DMS79 treated with DMSO at 0.1 percent for 48 hours (cell line): ENCODE measurements at places on chromosomes 11 and 22.

DNA sequence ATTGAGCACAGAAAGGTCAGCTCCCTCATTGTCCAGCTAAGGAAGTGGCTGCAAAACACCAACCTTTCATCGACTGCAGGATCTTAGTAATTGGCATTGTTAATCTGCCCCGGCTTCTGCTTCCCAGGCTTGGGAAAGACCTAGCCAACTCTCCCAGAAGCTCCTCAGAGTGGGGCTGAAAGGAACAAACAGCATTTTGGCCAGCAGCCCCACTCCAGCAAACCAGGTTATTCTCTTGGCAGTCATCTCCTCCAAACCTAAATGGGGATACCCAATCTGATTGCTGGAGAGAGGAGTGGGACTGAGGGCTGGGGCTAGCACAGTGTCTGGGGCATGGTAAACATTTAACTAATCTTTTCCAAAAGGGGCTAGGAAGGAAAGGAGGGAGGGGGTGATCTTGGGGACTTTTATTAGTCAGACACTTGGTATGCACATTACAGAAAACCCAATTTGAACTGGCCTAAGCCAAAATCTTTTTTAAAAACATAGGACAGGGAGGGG, 294.4 kb downstream of the MN1 start:
- no peak for DNase-seq

GRCh38 chr11:74673693-74674360, 57.4 kb downstream of the CHRDL2 start:
- no peak for DNase-seq

DNA sequence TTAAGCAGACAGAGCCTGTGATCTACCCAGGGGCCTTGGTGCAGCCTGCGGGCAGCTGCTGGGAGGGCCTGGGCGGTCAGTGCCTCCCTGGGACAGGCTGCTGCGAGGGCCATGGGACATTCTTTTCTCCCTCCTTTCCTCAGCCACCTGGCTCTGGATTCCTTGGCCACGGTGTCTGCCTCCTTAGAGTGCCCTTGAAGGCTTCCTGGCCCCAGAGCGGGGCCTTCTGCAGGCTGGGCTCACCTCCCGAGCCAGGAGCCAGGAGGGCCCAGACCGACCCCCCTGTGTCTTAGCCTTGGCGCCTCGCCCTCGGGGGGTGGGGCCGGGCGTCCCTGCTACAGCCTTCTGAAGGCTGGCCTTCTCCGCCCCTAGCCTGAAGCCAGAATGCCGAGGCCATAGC, 231.2 kb downstream of the TBC1D22A start:
- peak; percentile 42 for DNase-seq

DNA sequence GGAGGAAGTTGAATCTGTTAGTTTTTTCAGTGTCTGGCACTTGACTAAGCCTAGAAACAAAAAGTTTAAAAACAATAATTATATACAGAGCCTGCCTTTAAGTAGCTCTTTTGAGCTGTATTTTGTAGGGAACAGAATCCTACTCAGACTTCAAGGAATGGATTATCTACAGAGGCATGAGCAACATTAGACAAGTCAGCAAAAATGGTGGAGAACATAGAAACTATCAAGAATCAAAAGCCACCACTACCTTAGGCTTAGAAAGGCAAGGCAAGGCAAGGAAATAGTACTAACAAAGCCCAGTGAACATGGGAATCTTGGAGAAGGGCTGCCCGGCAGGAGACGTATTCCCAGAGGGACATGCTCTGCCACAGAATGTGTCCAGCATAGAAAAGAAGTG, 353.6 kb upstream of the FAT3 start:
- no peak for DNase-seq

DNA sequence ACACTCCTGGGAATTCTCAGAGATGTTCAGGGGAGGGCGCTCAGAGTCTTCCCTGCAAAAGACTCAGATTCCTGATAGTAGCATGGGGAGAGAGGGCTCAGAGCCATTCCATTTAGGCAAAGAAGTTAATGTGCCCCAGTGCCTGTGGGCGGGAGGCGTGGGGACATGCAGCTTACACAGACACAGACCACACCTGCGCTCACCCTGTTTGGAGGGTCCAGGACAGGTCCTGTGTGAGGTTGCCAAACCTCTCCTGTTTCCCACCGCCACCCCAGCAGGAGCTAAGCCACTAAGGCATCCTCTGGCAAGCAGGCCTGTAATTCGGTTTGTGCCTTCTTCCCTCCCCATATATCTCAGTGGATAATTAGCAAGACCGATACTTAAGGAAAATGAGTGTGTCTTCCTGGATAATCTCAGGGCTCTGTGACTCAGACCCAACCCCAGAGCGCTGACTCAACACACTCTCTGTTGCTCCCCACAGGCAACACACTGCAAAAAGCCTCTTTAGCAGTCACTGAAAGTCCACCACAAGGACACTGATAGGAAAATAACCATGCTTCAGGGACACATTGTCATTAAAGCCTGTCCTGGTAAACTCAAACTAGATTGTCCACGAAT, 118.9 kb upstream of the LMO1 start:
- DNase-seq, result no peak

GRCh38 chr11:64865286-64866172, 12.9 kb downstream of the EHD1 start:
- DNase-seq, result no peak

GRCh38 chr22:28075358-28075981, 156.4 kb upstream of the PITPNB start:
- DNase-seq, result no peak

DNA sequence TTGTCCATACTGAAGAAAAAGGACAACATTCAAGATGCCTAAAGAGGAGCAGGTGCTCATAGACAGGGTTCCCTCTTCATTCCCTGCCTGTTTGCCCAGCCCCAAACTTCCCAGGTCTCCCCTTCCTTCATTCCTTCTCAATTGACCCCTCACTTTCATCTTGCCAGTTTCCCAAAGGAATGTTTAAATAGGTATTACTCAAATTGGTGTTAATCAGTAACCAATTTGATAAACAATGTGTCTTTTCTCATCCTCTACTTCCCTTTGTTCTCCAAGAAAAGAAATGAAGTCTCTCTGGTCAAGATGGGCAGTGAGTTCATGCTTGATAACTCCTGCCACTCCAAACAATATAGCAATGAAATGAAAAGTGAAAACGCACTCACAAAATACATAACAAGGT, 101.9 kb downstream of the TMPRSS5 start:
- DNase-seq, result no peak

DNA sequence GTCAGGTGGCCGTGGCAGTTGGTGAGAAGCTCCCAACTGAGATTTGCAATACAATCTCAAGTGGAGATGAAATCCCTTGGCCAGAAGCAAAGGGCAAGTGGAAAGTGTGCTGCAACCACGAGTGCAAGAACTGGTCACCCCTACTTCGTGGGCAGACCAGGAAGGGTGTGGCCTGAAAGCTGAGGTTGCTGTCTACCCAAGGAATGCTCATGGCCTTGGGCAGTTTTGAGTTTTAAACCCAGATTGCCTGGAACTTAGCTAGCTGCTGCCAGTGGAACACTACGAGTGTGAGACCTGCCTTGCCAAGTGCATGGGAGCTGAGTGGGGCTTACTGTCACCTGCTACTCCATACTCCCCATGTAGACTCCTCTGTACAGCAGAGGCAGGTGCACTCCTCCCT, 113.3 kb upstream of the FAT3 start:
- DNase-seq, result no peak

DNA sequence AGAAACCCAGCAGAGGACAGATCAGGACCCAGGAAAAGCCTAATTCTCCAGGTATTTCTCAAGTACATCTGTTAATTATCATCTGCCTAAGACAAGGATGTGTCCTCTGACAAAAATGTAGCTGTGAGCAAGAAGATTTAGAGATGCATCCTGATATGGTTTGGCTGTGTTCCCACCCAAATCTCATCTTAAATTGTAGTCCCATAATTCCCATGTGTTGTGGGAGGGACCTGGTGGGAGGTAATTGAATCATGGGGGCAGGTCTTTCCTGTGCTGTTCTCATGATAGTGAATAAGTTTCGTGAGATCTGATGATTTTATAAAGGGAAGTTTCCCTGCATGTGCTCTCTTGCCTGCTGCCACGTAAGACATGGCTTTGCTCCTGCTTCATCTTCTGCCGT, 381.8 kb downstream of the BUD13 start:
- DNase-seq, result no peak

GRCh38 chr11:21385669-21386440, 716.5 kb downstream of the NELL1 start:
- no peak for DNase-seq

GRCh38 chr22:48744283-48744641, 1083.4 kb downstream of the BRD1 start:
- no peak for DNase-seq

DNA sequence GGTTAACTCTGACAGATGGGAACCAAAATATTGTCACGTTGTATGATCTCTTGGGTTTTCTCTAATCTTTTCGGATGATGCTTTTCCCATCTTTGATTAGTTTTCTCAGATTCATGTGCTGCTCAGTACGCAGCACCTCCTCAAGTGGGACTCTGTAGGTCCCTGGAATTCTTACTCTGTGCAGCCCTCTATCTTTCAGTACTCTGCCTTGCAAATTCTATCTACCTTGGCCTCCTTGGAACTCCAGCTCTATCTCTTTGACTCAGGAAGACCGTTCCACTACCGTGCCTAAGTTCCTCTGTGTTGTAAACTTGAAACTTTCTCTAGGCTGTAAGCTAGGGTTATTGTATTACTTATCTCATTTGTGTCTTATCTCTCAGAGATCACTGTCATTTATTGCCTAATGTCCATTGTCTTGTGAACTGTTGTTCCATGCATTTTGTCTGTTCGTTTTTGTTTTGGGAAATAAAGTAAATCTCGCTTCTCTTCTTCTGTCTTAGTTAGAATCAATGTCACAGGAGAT, 20.1 kb upstream of the CHORDC1 start:
- DNase-seq, result peak; percentile 13

DNA sequence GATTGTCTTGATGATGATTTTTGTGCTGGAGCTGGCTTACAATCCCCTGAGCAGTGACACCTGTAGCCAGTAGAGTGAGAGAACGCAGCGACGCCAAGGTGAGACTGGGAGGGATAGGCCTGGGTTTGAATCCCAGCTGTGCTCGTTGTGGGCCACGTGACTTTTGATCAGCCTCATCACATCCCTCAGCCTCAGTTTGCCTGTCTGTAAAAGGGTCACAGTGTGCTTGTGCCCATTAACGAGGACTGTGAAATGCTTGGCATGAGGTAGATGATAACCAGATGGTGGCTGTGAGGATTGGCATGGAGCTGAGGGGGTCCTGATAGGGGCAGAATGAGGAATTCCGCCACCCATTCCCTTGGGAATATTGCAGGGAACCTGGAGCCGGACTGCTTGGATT, 9.6 kb downstream of the KIAA1671 start:
- no peak for DNase-seq

GRCh38 chr22:19591568-19591967, 67.4 kb upstream of the CLDN5 start:
- no peak for DNase-seq

- peak; percentile 59 for DNase-seq
These were observed 58.2 kb downstream of the ZNF280B start for GRCh38 chr22:22450343-22450839.

- DNase-seq, result no peak
These were observed 17.9 kb downstream of the IFITM10 start for GRCh38 chr11:1732418-1733008.

- no peak for DNase-seq
These were observed 50.7 kb downstream of the MYEOV start for GRCh38 chr11:69344570-69345145.

- DNase-seq, result peak; percentile 100
These were observed 61.2 kb downstream of the CLPB start for GRCh38 chr11:72373163-72373562.

DNA sequence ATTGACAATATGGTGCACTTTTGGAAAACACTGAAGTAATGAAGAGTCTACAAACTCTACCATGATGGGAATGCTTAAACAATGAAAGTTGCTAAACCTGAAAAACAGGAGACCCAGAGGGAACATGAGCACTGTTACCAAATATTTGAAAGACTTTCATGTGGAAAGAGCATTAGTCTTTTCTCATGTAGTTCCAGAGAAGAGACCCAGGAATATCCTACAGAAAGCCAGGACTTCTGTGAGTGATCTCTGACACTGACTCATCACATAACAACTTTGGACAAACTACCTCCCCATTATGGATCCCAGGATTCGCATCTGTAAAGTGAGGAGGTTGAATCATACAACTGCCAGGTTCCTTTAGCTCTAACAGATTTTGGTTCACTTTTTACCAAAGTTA, 62.2 kb downstream of the FAM181B start:
- DNase-seq, result no peak

- DNase-seq, result peak; percentile 49
These were observed 35.0 kb downstream of the TPBGL start for GRCh38 chr11:75275581-75275980.

GRCh38 chr11:76185931-76186401, 20.3 kb downstream of the WNT11 start:
- no peak for DNase-seq

GRCh38 chr11:128289048-128289447, 298.3 kb downstream of the ETS1 start:
- DNase-seq, result no peak

- no peak for DNase-seq
These were observed 10.5 kb downstream of the DNAJB13 start for GRCh38 chr11:73961321-73961720.

DNA sequence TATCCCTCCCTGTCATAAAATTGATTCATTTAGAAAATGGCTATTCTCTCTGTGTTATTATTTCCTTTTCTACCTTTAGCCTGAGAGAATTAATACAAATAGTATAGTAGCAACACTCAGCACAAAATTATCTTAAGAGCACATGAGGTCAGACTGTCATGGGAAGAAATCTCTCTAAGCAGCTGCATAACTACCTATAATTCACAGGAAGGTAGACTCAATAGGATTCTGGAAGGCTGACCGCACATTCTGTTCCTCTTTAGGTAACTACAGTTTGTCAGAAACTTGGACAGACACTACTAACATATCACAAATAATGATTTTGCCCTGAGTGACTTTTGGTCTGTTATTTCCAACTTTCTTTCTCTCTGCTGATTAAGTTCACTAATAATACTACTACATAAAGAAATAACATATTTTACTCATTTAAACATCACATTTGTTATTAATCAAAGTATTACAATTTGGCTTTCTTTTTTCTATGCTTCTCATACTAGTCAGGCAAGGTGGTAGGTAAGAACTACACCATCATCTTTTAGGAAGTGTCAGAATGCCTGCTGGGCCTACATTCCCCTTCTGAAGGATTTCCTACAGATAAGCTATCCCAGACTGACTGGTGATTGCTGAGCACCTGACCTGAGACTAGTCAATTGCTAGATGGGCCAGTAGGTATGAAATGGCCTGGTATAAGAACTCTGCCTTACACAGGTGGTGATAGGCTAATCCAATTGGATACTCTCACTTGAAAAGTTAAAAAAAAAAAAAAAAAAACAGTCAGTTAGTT, 325.1 kb downstream of the DLG2 start:
- DNase-seq, result no peak

GRCh38 chr11:47056261-47056915, 119.8 kb downstream of the CSTPP1 start:
- DNase-seq, result no peak

- no peak for DNase-seq
These were observed 47.7 kb upstream of the SYT7 start for GRCh38 chr11:61628662-61628970.
